NCI-H1092 (cell line): ENCODE measurements at places on chromosomes 12 and 14.

- DNase-seq: no peak
Observed at GRCh38 chr12:75209812-75210138, at the start of gene KCNC2. KCNC2 (minus strand) TSS chr12:75209839.

GRCh38 chr14:44154874-44155273, 352.2 kb downstream of the FSCB start:
- peak; percentile 62 for DNase-seq

- DNase-seq: peak; percentile 18
Observed at GRCh38 chr12:52086366-52086765, 6.9 kb downstream of the SMIM41 start.

GRCh38 chr14:51014625-51015024, 70.3 kb upstream of the PYGL start:
- DNase-seq: no peak

GRCh38 chr14:99609245-99610170, 5.5 kb upstream of the CCDC85C start:
- no peak for DNase-seq

DNA sequence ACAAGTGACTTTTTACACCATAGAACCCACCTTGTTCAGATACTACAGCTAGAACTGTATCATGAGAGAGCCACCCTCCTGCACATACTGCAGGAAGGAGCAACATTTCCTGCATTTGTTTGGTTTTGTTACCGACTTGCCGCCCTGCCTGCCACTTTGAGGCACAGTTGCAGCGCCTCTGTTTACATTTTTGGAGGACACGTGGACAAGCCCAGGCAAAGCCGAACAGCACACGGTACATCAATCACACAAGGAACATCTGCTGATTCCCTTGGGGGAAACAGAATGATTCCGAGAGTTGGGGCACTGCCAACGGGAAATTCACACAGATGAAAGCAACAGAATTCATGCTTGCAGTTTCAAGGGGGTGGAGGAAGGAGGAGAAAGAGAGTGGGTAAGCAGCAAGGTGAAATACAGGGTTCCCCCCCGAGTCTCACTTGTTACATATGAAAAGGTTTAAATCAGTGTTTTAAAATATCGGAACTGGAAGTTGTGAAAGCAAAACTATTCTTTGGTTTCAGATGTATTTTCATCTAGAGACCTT, 110.7 kb downstream of the BTG1 start:
- DNase-seq: peak; percentile 51

- no peak for DNase-seq
Observed at GRCh38 chr12:52667509-52667908, 12.7 kb downstream of the KRT1 start.

DNA sequence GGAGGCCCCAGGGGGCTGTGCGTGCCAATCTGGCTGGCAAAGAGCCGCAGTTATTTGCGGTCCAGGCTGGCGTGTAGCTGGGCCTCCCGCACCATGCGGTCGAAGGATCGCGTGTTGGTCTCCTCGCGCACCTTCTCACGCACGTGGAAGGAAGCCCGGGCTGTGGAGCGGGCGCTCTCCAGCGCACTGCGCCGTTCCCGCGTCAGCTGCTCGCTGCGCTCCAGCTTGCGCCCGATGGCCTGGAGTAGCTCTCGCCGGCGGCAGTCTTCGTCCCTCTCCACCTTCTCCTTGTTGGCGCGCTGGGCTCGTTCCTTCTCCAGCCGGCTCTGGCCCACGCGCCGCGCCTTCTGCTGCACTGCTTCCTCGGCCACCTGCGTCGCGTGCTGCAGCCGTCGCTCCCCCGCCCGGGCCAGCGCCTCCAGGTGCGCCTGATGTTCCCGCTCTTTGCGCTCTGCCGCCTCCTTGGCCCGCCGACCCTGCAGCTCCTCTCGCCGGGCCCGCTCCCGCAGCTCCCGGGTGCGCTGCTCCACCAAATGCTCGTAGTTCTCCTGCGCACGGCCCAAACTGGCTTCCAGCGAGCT, 3.1 kb downstream of the CCDC177 start:
- no peak for DNase-seq

DNA sequence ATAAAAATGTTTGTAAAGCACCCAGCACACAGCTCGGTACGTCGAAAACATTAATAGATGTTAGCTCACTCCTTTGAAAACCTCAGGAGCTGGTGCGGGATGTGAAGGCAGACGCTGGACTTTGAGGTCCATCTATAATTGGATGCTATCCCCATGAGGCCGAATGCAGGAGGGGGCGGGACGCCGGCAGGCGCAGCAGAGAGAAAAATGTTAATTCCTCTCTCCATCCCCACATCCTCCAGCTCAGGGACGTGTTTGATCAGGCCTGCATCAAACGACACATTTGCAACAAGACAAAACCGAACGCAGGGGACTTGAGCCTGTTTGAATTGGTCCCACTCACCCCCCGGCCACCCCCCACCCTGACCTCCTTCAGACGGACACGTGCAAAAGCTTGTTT, 231.0 kb downstream of the RBM19 start:
- no peak for DNase-seq

DNA sequence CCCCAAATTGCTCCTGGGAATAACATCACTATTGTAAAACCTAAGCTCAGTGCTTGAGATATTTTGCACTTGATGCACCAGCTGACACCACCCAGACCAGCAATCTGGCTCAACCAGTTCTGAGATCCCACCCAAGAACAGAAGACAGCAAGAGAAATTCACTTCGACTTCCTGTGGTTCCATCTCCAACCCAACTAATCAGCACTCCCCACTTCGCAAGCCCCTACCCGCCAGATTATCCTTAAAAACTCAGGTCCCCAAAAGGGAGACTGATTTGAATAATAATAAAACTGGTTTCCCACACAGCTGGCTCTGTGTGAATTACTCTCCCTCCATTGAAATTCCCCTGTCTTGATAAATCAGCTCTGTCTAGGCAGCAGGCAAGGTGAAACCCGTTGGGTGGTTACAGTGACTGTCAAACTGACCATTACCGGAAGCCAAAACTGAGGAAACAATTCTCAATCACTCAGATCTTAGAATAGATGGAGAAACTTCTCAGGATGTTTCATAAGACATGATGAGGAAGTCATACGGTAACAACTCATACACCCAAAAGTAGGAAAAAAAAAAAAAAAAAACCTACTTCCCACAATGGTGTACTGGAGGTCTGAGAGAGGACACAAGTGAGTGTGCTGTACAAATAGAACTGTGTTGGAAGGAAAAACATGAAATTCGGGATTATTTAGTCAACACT, 92.4 kb downstream of the TMTC1 start:
- no peak for DNase-seq

GRCh38 chr12:118925826-118926225, 55.5 kb upstream of the SRRM4 start:
- DNase-seq: no peak

DNA sequence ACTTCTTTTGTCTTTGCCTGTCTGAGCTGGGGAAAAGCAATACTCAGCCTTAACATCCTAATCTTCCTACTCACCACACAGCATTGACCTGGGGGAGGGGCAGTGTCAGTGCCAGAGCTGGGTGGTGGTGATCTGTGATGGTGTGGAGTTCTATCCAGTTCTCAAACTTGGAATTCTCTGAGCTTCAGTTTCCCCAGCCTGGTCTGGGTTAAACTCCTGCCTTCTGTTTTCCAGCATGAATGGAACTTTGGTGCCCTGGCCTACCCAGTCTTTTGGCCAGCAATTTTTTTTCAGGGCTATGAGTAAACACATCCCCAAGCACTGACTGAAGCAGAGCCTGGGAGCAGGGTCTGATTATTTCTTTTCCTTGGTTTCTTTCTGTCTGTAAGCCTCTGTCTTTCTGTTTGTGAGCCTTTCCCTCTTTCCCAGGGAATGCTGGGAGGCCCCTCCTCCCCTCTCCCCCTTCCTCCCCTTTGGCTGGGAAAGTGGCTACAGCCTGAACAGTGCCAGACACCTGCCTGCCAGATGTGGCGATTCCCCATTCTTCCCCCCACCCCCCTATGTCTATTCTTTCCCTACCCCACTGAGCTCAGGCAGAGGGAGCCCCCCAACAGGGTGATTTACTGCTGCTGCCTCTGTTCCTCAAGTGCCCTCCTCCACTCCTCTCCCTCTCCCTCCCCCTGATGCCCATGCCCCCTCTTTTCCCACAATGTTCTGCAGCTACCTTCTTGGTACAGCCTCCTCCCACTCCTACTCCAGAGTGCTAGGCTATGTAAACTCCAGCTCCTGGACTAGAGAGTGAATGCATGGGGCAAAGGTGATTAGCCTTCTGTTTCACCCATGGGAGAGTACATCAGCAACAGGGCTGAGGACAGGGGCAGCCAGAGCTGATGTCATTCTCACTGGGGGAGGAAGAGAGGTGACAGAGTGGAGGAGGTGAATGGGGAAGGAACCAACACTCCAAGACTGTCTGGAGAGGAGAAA, 11.1 kb downstream of the GPR84 start:
- peak; percentile 90 for DNase-seq

DNA sequence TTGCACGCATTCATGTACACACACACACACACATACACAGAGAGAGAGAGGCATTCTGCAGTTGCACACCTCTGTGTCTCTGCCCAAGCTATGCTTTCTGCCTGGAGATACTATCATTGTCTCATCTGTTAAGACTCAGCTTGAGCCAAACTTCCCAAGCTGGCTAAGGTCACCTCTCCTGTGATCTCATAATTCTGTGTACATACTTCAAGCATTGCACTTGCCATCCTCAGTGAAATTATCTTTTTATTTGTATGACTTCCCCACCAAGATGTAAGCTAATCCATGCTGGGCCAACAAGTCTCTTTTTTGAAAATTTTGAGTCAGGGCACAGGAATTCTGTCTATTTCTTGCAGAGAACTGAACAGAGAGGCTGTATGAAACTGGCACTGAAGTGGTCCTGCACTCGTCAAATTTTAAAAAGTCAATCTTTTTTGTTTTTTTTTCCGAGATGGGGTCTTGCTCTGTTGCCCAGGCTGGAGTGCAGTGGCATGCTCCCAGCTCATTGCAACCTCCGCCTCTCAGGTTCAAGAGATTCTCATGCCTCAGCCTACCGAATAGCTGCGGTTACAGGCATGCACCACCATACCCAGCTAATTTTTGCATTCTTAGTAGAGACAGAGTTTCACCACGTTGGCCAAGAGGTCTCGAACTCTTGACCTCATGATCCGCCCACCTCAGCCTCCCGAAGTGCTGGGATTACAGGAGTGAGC, 44.3 kb downstream of the TMTC1 start:
- DNase-seq: no peak

DNA sequence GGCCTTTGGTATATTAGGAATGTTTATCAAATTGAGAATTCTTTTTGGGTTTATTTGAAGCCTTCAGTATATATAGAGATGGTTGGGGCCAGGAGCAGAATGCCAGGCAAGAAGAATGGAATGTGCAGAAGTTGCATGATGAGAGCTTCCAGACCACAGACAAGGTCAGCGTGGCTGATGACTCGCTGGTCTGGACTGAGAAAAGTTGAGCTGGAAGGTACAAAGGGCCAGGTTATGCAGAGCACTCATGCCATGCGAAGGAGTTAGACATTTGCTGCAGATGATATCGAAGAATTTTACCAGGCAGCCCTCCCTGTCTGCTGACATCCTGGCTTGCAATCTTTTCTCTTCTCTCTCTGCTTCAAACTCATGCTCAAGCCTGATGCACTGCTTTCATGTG, 196.2 kb upstream of the ARHGAP5 start:
- no peak for DNase-seq

DNA sequence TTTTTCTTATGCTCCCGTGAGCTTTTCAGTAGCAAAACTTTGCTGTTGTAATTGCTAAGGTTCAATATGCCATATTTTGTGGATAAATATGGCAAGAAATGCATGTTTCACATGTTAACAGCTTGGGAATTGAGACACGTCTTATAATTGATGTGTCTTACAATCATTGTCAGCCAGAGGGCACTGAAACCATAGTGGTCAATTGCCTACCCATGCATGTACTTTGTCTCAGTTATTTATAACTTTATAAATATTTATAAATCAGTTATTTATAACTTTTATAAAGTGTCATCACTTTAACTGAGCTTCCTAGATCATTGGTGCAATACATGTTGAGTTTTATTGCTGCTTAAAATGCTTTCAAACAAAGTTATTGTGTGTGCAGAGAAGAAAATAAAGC, 82.0 kb downstream of the CATSPERB start:
- DNase-seq: no peak

DNA sequence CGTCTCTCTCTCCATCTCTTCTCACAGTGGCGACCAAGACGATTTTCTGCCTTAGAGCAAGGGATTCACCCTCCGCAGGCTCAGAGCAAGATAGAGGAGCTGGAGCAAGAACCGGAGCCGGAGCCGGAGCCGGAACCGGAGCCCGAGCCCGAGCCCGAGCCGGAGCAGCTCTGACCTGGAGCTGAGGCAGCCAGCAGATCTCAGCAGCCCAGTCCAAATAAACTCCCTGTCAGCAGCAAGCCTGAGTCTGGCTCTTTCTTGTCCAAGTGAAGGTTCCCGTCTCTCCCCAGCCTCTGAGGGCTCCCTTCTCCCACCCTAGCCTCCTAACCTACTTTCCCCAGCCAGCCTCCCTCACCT, 5.9 kb downstream of the LAG3 start:
- DNase-seq: no peak

GRCh38 chr14:27553790-27554189, 956.0 kb upstream of the NOVA1 start:
- DNase-seq: no peak

DNA sequence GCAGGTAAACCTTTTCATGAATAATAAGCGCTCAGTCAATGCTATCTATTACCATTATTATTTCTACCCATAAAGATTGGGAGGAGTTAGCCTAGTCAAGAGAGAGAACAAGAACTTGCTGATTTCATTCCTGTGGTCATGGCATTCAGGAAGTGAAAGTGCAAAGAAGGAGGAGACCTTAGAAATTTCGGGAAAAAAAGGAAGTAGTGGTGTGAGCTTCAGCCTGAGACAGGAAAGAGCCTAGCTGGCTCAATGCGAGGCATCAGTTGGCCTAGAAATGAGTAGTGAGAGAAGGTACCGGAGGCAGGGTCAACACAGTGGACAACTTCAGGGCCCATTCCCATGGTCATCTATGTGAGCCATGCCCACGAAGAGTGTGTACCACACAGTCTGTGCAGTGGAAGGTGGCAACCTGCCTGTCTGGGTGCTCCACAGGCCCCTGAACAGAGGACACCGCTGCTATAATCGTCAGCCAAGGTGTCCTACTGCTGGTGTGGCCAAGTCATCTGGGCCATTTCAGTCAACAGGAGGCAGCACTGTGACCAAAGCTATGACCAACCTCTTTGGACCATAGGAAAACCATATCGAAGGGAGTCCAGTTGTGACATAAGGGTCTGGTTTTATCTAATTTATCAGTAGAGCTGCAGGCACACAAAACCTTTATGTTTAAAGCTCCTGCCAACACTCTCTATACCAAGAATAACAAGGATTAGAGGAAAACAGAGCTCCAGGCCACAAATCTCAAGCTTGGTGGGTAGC, 16.2 kb upstream of the STON2 start:
- no peak for DNase-seq

DNA sequence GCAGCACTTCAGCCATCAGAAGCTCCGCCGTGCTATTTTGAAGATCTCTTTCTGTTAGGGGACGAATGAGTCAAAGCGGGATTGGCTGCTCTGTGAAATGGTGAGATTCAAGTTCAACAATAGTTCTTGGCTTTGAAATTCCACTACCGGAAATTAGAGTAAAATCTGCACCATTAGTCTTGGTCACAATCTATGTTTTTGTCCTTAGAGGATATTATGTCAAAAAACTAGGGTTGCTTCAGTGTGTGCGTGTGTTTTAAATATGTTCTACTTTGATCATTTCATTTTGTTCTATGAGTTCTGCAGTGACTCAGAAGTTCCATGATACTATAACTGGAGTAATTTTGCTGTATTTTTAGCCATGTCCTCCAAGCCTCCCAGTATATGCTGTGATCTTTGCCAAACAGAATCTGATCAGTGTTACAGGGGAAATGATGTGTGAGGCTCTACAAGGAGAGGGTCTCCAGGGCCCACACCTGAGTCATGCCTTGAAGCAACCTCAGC, 22.6 kb downstream of the GPHB5 start:
- DNase-seq: no peak
